Natural killer cell treated with Interleukin-12 subunit alpha and Interleukin-12 subunit beta and Interleukin-15 and Interleukin-18, amount 100 ng/mL, for 72 hours (primary cell): ENCODE measurements at places on chromosomes 11 and 22.

DNA sequence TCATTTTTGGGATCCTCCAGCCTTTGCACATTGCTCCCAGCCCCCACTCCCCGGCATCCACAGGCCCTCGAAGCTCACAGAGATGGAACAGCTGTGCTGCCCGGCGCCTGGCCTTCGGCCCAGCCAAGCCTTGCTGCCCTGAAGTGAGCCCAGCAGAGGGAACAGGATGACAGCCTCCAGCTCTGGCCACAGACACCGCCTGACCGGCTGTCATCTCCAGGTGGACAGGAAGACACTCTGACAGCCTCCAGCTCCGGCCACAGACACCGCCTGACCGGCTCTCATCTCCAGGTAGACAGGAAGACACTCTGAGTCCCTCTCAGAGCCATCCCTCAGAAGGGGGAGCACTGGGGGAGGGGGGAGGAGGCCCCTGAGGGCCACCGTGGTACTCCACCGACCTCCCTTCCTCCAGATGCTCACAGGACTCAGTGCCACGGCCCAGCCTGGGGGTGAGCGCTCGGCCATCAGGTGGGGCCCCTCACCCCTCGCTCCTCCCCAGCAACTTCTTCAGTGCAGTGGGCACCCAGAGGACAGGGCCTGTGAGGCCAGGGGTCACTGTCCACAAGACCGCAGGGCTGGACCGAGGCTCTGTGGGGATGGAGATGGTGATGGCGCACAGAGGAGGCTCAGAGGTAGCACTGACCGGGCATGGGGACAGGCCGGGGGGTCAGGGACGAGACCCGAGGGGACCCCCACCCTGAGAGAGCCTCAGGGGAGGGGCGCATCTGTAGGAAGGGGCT lies 58.6 kb downstream of the BRD1 start:
- H3K4me3 ChIP-seq: no peak overlapping the region
- DNase-seq: no peak
- H3K36me3 ChIP-seq: peaks cover 6% of the 10 kb centered on the region
- no peak overlapping the region for H3K27ac ChIP-seq
- no peaks in the 10 kb centered on the region for H3K4me1 ChIP-seq
- no peaks in the 10 kb centered on the region for H3K27me3 ChIP-seq

- no peak overlapping the region for H3K4me3 ChIP-seq
- H3K27me3 ChIP-seq: no peaks in the 10 kb centered on the region
- no peak overlapping the region for H3K27ac ChIP-seq
- H3K36me3 ChIP-seq: no peaks in the 10 kb centered on the region
- H3K4me1 ChIP-seq: peaks cover 6% of the 10 kb centered on the region
Observed at GRCh38 chr11:8333376-8333775, 69.7 kb upstream of the LMO1 start.

- peaks cover 19% of the 10 kb centered on the region for H3K27me3 ChIP-seq
- no peaks in the 10 kb centered on the region for H3K4me1 ChIP-seq
- no peak for DNase-seq
- no peaks in the 10 kb centered on the region for H3K36me3 ChIP-seq
- no peak overlapping the region for H3K4me3 ChIP-seq
- H3K27ac ChIP-seq: no peak overlapping the region
Observed at GRCh38 chr11:107707807-107708206, 4.0 kb downstream of the SLN start.

DNA sequence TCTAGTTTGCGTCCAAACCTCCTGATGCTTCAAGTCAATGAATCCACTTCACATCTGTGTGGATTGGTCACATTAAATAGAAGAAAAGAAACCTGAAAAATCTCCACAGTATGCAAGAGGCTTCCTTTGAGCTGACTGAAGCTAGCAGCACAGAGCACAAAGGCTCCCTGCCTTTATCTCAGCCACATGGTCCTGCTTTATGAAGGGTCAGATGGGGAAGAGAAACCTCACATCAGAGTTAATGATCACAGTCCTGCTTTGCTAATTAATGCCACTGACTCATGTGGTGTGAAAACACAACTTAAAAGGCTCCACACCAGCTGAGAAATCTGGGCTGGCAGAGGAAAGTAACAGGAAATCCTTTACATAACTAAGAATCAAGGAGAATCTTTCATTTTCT lies 1291.0 kb downstream of the LRRC4C start:
- no peaks in the 10 kb centered on the region for H3K36me3 ChIP-seq
- no peak overlapping the region for H3K27ac ChIP-seq
- H3K27me3 ChIP-seq: no peaks in the 10 kb centered on the region
- no peak overlapping the region for H3K4me3 ChIP-seq

- H3K36me3 ChIP-seq: no peaks in the 10 kb centered on the region
- H3K27me3 ChIP-seq: peaks cover 22% of the 10 kb centered on the region
- peaks cover 3% of the 10 kb centered on the region for H3K4me1 ChIP-seq
- no peak overlapping the region for H3K4me3 ChIP-seq
Observed at GRCh38 chr11:130815956-130816355, 100.3 kb downstream of the SNX19 start.

GRCh38 chr11:92667486-92668152 lies 301.8 kb upstream of the MTNR1B start:
- H3K4me3 ChIP-seq: no peak overlapping the region
- no peaks in the 10 kb centered on the region for H3K27me3 ChIP-seq
- H3K27ac ChIP-seq: no peak overlapping the region
